ENCODE measurements at places on chromosomes 6 and 20.

GRCh38 chr20:57048027-57048869 lies 218.2 kb downstream of the BMP7 start:
- peak; percentile 24 for DNase-seq

GRCh38 chr6:64553249-64553786 lies 917.7 kb downstream of the PHF3 start:
- no peak for DNase-seq

DNA sequence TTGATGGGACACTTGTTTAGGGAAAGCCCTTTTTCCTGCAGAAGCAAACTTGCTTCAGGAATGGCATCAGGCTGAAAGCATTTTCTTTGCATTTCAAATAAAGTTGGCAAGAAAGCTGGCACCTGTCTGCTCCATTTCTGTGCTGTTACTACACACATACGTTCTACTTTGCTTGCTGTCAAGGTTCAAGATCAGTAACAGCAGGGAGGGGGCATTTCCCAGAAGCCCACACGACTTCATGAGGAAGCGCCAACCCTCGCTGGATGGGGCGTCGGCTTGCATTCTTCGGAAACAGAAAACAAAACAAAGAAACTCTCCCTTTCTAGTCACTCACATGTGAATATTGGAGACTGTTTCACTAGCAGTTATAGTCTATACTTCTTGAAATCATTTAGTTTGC lies 46.4 kb downstream of the AKAP12 start:
- DNase-seq: no peak

DNA sequence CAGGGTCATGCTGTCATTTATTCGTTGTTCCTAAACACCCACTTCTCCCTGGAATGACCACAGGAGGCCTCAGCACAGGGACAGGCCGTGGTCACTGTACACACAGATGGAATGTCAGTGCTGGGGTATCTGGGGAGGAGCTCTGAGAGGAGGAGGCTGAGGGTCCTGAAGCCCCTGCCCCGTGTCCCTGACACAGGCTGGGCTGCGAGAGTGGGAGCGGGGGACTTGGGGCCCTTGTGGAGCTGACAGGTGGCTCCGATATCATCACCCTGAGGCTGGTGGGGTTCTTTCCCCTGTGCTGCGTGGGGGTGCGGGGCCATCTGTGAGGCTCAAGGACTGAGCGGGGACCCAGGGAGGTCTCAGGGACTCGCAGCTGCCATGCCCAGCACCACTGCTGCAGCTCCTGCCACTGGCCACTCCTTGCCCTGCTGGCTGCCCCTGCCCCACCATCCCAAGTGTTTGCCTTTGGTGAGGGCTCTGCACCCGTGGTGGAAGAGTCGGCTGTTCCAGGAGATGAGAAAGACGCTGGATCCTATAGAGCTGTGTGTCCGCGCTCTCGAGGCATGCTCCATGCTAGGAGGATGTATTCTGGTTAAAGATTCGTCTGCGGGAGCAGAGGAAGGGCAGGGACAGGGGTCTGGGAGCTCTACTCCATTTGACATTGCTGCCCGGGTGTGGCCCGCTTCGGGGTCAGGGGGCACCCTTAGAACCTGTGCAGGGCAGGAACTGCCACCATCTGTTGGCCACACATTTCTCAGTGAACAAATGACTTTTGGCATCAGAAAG lies 18.9 kb downstream of the NPEPL1 start:
- DNase-seq: no peak

GRCh38 chr6:93974332-93974731 lies 555.0 kb upstream of the EPHA7 start:
- no peak for DNase-seq

All from stimulated activated naive CD8-positive, alpha-beta T cell treated with anti-CD3 and anti-CD28 coated beads, Interleukin-15, Interleukin-2, amounts not matched to agents 100 U/mL and 50 U/mL, for 24 hours (primary cell).